ENCODE measurements at places on chromosomes 2 and 18.

DNA sequence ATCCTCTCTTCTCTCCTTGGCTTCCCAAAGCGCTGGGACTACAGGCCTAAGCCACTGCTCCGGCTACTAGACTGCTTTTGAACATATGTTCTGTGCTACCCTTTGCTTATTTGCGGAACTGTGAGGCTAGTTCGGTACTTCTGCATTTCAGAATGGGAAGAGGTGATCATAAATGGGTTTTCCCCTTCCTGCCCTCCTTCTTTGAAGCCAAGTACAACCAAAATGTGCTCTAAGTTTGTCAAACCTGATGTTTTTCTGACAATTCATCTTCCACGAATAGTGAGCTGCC lies 1.7 kb upstream of the ESCO1 start:
- no peak for DNase-seq

DNA sequence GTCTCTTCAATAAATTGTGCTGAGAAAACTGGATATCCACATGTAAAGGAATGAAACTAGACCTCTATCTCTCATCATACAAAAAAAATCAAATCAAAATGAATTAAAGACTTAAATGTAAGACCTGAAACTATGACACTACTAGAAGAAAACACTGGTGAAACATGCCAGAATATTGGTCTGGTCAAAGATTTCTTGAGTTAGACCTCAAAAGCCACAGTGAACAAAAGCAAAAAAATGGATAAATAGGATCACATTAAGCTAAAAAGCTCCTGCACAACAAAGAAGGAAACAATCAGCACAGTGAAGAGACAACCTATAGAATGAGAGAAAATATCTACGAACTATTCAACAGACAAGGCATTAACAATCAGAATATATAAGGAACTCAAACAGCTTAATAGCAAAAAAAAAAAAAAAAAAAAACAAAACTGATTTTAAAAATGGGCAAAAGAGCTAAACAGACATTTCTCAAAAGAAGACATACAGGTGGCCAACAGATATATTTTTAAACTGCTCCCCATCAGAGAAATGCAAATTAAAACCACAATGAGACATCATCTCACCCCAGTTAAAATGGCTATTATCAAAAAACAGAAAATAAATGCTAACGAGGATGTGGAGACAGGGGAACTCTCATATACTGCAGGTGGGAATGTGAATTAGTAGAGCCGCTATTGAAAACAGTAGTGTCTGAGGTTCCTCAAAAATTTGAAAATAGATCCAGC lies 66.3 kb downstream of the NCKAP1 start:
- no peak for DNase-seq

GRCh38 chr2:96153991-96154431 lies 8.8 kb upstream of the DUSP2 start:
- no peak for DNase-seq

DNA sequence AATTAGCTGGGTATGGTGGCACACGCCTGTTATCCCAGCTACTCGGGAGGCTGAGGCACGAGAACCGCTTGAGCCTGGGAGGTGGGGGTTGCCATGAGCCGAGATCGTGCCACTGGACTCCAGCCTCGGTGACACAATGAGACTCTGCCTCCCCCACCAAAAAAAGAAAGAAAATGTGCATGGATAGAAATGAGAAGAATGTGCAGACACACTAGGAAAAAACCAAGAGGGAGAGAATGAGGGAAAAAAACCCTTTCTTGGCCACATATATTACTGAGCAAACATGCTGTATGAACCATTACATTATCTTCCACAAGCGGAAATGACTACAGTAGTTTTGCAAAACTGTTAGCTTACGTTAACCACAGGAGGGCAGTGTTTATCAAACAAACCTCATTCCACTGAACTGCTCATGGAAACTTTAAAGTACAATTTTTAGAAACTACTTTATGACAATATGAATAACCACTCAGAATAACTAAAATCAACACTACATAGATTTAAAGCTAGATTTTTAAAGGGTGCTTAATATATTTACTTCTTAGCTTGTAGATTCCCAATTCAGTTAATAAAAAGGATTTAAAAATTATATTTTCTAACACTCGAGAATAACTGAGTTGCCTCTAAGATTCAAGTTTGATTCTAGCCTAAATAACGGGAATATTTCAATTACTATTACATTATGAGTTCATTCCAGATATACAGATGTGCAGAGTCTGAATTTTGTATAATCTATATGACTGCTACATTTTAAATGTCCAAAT lies 26.4 kb downstream of the ASXL2 start:
- peak; percentile 10 for DNase-seq

DNA sequence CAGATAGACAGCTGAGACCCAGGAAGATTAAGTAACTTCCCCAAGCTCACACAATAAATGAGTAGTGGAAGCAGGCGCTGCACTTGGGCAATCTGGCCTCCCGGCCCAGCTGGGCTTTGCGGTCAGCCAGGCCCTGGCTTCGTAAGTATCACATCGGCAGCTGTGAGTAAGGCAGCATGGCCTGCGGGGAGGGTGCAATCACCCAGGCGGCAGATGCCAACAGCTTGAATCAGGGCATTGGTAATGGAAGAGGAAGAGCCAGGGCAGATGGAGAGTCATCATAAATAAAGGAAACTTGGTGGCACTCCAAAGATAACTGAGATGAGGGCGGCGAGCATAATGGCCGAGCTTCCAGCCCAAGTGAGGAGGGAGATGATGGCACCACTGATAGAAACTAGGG lies 217.9 kb upstream of the PID1 start:
- no peak for DNase-seq

DNA sequence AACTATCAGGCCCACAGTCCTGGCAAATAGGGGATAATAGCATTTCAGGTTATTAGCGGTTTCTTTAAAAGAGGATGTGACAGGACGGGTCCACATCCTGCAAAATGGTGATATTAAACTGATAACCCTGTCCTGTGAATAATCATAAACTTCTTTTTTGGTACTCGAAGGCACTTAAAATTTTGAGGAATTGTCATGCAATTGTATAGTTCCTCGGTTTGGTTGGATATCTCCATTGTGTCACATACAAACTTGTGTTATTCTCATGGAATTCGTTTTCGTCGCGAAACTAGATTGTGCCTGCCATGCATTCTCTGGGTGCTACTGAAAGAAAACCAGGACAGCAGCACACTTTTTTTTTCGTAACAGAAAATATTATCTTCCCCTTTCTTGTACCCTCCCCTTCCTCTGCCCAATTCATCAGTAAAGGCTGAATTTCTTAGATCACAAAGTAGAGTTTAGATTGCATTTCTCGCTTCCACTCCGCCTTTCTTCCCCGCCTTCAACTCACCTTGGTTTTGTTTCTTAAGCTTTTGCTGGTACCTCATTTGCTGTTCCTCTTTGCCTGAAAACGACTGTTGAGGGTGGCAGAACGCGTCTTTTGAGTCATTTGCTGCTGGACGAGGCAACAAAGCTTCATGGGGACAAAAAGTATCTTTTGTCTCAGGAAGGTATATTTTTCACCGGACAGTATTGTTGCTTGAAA lies 1.3 kb downstream of the CERS6 start:
- DNase-seq = no peak

DNA sequence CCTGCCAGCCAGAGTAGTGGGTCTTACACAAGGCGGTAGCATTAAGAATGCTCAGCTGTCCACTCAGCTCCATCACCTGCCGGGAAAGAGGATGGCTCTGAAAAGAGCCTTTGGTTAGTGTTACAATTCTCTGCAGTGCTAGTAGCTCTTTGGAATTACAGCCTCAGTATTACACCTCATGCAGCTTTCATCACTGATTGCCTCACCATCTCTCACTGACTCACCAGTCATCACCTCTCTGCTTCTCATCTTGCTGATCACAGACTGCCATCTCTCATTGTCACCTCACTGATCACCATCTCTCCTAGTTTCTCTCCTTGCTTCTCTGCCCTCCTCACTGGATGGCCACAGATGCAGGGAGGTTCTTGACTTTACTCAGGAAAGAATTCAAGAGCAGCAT lies 573.5 kb upstream of the SETBP1 start:
- DNase-seq = no peak

DNA sequence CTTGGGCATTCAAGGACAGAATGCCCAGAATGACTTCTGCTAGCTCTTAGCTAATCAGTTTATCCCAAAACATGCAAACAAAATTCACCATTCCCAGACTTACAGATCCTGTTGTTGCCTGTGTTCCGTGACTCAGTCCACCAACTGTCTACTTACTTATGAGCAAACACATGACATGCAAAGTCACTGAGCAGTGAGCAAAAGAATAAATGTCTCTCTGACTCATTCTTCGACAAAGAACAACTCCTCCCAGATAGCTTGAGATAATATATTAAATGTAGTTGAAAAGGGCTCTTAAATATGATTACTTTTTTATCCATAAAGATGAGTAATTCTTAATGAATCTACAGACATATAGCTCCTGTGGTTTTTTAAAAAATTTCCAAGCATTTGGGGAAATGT lies 9.0 kb upstream of the CREG2 start:
- DNase-seq = no peak

DNA sequence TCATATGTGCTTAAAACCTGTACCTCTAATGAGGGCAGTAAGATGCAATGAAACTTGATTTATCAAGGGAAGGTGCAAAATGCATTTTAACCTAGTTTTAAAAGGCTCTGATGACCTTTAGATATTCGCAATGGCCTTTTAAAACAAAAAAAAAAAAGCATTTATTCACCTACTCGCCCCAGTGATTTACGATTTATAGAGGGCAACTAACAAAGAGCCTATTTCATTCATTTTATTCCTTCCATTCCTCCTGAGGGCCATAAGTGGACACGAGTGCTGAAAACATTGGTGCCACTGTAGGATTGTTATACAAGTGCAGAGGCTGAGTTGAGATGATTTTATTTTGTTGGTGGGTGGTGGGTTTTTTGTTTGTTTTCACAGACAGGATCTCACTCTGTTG lies 48.1 kb downstream of the RNF152 start:
- DNase-seq = no peak

Data from stimulated activated CD4-positive, alpha-beta T cell treated with anti-CD3 and anti-CD28 coated beads, Interleukin-2, amount 100 ng/mL, for 4 hours (primary cell).